NCI-H1105 (cell line): ENCODE measurements at places on chromosomes 7 and 10.

DNA sequence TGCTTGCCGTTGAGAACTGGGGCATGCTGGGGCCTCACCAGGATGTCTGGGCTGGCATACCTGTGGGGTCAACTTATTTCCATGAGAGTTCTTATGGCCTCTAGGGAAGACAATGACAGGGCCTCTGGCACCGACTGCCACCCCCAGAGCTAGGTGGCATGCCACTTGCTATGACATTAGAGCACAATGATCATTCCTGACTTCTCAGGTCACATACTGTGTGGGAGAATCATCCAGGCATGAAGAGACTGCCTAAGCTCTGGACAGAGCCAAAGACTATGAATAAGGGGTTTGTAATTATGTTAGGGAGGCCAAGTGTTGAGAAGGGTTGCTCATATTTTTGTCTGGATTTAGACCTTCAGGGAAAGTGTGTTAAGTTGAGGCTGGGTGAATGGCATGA, 97.5 kb downstream of the PTPN20 start:
- DNase-seq, result no peak

DNA sequence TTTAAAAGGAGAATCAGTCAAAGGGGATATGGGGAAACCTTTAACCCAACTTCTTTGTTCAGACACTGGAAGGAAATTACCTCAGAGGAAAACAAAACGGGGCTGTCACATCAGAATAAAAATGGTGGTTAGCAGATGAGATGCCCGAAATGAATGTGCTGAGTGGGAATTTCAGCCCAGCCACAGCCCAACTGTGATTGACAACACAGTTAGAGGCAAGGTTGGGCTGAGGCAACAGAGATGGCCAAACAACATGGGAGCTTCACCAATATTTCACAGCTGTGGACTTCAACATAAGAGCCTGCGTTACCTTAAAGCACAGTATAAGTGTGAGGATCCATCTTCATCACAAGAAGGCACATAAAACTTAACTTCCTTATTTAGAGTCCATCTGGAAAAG, 133.5 kb upstream of the PTPRZ1 start:
- DNase-seq, result no peak

- no peak for DNase-seq
These were observed 124.7 kb downstream of the ARID5B start for GRCh38 chr10:62025901-62026879.

- no peak for DNase-seq
These were observed 69.0 kb downstream of the CREB5 start for GRCh38 chr7:28481091-28481926.

- DNase-seq, result no peak
These were observed 313.4 kb downstream of the CXCL12 start for GRCh38 chr10:44071479-44071878.

DNA sequence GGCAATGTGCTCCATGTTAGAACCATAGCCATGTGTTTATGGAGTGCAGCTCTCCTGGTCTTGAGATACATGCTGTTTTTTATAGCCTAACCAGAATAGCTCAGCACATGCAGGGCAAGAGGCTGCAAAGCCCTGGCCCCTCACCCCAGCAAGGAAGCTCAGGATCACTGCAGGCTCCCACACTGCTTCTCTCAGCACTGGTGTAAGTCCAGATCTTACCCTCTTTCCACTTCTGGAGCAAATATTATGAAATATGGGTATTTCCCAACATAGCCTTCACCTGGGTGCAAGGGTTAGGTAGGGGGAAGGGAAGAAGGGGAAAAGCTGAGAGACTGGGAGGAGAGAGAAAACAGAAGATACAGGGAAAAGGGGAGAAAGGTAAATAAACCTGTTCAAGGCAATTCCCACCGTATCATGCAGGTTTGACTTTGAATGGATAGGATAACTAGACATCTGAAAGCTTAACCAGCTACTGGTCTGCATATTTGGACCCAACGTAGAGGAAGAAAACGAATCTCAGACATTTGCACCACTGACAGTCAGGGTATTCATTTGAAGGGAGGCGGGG, 19.7 kb downstream of the SKIDA1 start:
- DNase-seq, result no peak
